Caco-2 (cell line): ENCODE measurements at places on chromosomes 1 and 21.

DNA sequence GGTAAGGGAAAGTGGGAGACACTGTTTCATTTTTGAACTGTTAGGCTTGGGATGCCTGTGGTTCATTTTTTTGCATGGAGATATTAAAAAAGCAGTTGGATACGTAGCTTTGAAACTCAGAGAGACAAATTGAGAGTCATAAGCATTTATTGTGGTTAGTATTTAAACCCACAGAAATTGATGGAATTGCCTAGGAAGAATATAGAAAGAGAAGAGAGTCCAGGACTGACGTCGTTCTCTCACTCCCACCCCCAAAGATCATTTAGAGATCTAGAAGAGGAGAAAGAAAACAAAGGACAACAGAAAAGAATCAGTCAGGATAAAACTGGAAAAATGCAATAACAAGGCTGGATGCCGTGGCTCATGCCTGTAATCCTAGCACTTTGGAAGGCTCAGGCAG lies 73.2 kb upstream of the BMP8A start:
- DNase-seq = no peak

- DNase-seq = no peak
Observed at GRCh38 chr1:9960706-9961562, 17.7 kb downstream of the NMNAT1 start.

- DNase-seq = peak; percentile 38
Observed at GRCh38 chr1:203039609-203040512, 13.6 kb downstream of the PPFIA4 start.

DNA sequence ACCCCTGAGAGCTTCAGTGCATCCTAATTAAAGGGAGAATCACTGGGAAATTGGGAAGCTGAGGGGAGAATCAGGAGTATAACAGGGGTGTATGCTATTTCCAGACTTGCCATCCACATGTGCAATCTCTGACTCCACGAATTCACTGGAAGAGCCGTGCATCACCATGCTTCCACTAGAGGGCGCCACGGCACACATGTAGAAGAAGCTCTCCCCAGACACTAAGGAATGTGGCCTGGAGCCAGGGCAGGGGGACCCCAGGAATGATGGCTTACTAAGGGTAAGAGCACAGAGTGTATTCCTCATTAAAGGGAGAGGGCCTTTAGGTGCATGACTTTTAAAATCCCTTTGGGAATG lies 81.5 kb downstream of the ABCA4 start:
- DNase-seq = peak; percentile 69

- DNase-seq = no peak
Observed at GRCh38 chr1:89791064-89791726, 29.6 kb upstream of the LRRC8D start.

DNA sequence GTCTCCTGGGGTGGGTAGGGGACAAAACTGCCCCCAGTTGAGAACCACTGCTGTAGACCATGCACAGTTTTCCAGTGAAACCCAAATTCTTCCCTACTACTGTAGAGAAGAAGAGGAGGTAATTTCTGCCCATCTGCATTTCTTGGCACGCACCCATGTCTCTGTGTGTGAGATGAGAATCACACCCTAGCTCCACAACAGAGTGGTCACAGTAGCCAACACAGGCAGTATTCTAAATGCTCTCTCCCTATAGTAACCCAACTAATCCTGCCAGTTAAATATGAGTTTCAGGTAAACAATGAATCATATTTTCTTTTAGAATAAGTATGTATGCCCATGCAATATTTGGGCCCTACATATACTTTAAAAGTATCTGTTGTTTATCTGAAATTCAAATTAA lies 1.2 kb upstream of the CAPN2 start:
- DNase-seq = no peak

DNA sequence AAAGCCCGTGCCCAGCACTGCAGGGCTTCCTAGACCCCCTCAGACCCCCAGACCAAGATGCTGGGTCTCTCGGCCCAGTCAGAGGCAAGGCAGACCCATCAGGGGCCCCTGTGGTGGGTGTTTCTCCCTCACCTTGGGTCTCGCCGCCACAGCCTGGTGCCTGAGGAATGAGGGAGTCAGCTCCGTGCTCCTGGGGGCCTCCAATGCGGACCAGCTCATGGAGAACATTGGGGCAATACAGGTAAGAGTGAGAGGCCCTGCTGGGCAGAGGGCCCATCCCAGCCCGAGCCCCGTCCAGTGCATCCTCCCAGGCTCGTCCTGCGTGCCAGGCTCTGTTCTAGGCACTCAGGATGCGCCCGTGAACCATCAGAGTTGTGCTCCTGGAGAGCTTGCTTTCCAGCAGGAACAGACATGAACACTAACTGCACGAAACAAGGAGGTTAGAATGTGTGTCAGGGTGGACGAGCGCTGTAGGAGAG lies 51.5 kb downstream of the KCNAB2 start:
- DNase-seq = no peak

DNA sequence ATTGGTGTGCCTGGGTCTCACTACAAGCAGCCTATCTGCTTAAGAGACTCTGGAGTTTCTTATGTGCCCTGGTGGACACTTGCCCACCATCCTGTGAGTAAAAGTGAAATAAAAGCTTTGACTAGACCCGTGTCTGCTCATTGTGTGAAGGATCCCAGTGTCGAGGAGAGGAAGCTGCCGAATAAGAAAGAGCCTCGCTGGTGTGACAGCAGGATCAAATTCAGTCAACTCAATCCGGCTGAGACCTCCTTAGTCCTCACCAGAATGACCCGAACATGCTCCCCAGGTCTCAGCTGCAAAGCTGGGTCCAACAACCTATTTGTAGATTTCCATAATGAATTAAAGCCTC lies 14.8 kb downstream of the CD2 start:
- DNase-seq = no peak

DNA sequence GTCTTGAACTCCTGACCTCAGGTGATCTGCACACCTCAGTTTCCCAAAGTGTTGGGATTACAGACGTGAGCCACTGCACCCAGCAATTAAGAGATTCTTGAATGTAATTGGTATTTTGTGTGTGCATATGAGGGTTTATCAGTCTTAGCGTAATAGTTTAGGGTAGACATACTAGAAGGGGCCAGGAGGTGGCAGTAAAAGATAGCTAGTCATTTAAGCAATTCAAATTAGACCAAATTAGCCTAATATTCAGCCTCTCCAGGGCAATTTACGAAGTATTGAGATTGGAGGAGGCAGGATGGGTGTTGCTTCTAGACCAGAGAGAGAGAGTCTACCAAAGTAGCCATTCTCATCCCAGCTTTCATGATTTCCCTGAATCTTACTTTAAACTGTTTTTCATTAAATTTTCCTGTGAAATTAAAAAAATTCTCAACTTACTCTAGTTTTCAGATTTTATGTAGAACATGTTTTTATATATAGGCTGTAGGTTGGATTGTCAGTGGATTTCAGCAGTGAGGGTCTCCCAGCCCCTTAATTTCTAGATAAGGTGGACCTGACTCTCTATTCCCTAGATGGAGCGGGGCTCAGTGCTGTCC lies 119.7 kb downstream of the HHAT start:
- no peak for DNase-seq

DNA sequence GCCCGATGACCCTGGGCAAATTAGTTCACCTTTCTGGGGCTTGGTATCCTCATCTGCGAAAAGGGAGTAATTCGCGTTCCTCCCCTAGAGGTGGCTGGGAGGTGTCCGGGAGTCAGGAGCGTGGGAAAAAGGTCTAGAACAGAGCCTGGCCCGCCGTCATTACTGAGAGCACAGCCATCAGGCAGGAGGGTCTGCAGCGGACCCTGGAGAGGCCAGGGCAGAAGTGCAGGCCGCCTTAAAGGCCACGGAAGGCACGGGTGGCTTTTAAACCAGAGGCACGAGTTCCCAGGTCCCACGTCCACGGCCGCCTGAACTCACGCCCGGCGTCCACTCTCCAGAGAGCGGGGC lies 850 bp downstream of the PANK4 start:
- DNase-seq = no peak

DNA sequence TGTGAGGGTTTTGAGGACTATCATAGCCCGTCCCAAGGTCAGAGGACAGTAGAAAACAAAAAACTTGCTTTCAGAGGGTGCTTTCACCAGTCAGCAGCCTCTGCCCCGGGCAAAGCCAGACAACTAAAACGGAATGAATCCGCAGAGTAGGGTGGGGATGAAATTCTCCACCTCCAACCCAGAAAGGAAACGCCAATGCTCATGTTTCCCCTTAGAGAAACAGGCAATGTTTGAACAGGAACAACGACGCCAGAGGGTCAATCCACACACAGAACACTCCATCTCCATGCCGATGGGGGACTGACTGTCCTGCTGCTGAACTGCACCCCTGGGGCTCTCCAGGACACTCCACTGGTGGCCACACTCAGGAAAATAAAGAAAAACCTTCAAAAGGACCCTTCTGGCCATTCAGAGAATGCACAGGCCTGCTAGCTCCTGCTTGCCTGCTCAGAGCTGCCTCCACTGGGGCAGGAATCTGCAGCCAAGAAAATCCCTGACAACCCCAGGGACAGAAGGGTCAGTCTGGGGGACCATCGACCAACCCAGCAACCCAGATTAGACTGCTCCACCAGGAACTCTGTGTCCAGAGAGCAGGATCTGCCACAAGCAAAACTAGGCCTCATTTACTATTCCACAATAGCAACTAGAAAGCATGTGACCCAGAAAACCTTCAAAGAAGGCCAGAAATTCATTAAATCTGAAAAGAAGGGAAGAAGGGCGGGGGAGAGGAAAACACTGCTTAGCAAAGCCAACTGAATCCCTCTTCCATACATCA lies 116.0 kb downstream of the TOMM20 start:
- no peak for DNase-seq

DNA sequence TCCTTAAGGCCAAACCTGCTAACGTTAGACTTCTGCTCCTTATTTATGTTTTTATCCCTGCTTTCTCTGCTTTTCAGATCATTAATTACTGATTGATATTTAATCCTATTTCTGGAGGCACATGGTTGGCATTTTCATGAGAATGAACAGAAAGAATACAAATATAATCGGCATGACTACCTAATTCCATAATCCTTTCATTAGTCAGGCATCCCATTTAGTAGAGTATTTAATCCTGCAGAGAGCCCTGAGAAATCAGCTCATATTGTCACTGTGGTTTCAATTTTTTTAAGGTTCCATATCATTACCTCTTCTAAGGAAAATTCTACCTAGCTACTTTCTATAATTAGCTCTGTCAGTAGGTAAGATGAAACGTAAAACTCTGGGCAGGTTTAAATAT lies 238.8 kb downstream of the NCAM2 start:
- no peak for DNase-seq
